ENCODE measurements at places on chromosomes 1 and 21.

- no peak for DNase-seq
These were observed 64.8 kb upstream of the ATP5PO start for GRCh38 chr21:33980276-33980916.

GRCh38 chr1:223859058-223859457 lies 13.3 kb upstream of the TP53BP2 start:
- no peak for DNase-seq

GRCh38 chr1:94011709-94012595 lies 102.7 kb upstream of the GCLM start:
- DNase-seq, result no peak

DNA sequence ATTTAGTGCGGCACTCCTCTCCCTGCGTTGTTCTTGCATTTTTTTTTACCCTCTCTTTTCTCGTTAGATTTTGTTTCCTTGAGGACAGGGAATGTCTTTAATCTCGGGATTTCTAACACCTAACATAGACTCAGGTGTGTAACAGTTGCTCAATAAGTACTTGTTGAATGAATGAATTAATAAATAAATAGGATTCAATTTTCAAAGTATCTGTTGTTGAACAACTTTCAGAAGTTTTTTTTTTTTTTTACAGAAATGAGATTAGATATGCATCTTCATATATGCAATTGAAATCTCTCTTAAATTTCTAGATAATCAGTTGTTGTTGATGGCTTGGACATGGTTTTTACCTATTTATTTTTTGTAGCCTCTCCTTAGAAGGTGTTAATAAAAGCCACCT lies 83.1 kb downstream of the ROR1 start:
- no peak for DNase-seq

GRCh38 chr1:9084906-9085305 lies 15.5 kb upstream of the SLC2A5 start:
- no peak for DNase-seq

- no peak for DNase-seq
These were observed 140.7 kb upstream of the CD34 start for GRCh38 chr1:208051651-208052050.

DNA sequence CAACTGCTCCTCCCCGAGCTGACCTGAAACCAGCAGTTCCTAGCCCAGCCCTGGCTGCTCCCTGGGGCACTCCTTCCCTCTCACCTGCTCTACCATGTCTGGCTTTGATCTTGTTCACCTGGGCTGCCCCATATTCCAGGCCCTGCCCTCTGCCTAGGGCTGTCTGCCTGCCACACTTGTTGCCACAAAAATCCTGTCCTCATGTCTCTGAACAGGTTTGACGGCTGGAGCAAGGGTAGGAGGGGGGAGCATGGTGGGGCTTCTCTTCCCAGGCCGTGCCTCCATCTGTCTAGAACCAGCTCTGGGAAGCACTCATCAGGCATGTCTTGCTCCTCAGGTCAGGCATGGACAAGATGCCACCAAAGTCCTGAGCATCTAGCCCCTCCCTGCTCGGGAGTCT lies 44.3 kb upstream of the WNT2B start:
- no peak for DNase-seq

All from activated gamma-delta T cell (primary cell).